ENCODE measurements at places on chromosomes 2 and 18. TPM values are rescaled to one million over a fixed set of nuclear protein-coding genes. Genes with fewer than 3 reads are reported as not detected.

DNA sequence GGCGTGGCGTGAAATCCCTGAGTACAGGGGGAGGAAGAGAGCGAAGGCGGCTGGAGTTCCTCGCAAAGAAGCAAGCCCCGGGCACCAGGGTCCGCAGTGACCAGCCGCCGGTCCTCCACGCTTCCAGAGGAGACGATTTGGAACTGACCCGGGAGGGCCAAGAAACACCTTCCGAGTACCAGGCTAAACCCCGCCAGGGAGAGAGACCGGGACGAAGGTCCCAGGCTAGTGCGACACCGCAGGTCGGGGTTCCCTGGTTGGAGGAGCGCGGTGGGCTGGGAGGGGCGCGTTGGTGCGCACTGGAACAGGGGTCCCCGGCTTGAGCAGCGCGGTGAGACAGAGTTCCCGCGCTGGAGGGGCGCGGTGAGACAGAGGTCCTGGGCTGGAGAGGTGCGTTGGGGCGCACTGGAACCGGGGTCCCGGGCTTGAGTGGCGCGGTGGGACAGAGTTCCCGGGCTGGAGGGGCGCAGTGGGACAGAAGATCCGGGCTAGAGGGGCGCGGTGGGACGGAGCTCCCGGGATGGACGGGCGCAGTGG lies 901 bp downstream of the WDFY1 start:
- DNase-seq = no peak

DNA sequence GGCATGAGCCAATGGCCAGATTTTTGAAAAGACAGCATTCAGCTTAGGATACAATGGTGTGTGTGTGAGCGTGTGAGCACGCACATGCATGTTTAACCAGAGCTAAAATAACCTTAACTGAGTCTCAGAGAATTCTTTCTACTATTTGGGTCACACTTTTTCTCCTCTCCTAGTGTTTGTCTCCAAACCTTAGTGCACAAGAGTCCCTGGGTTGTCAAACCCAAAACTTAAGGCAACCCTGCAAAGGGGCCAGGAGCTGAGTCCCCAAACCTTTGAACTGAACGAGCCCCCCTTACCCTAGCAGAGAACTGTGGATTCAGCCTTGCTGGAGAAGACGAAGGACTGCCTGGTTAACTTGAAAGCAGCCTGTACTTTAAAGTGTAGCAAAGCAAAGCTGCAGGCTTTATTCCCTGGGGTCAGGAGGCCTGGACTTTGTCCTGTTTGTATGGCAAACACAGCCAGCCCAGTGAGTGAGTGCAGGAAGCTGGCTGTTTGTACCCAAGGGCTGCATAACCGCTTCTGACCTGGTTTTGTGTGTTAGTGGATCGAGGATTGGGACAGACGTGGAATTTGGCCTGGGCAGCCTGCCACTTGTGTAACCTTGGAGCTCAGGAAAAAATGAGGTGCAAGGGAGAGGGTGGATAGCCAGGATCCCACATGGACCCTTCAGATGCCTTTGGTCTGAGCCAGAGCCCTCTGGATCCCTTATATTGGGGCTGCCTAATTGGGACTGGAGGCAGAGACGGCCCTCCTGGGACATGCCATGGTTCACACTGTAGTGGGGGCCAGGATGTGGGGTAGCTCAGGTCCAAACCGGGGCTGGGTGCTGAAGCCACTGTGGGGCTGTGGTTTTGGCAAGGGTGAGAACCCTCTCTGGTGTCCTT lies 6.4 kb upstream of the PSMD1 start:
- DNase-seq = no peak

ANTXR1 gene
- total RNA-seq = 4.4 TPM

- DNase-seq = peak; percentile 41
Measured at GRCh38 chr2:26298638-26299393, 47.1 kb upstream of the SELENOI start.

GRCh38 chr2:201984800-201985525 lies 48.7 kb upstream of the FZD7 start:
- DNase-seq = no peak

SLC19A3 gene
- 0.57 TPM for total RNA-seq
